NCI-H2081 (cell line): ENCODE measurements at places on chromosomes 3 and 15.

- DNase-seq, result no peak
Observed at GRCh38 chr15:99345832-99346462, 94.7 kb downstream of the LRRC28 start.

DNA sequence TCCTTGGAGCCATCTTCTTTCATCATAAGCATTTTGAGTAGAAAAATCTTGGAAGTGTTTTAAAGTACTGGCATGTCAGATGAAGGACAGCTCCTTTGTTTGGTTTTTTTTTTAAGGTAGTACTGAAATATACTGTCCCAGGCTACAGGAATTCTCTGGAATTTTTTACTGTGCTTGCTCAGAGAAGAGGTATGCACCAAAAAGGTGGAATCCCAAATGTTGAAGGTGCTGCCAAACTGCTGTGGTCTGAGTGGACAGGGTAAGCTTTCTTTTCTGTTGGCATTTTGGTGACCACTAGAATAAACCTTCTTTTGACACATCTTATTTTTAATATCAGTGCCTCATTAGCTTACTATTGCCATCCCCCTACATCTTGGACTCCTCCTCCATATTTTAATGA, 7.2 kb downstream of the GNL3 start:
- DNase-seq, result no peak

GRCh38 chr15:43220991-43221403, at the start of gene EPB42:
Gene EPB42 (minus strand): TSS chr15:43221018. CDS start chr15:43220825, 193 bp downstream.
- no peak for DNase-seq

DNA sequence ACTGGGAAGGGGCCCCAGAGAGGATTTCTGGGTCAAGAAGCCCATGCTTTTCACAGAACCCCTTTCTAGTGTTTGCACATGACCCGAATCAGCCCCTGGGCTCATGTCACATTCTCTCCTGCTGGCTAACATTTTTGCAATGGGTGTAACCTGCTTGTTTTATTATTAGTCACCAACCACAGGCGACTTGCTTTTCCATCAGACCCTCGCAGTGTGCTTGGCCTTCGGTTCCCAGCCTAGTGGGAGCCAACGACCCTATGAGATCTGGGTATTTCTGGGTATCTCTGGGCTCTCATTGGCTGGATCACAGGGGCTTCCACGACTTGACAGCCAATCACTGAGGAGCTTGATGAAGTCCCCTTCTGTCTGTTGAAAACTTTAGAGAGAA, 11.0 kb upstream of the FBLN2 start:
- no peak for DNase-seq

DNA sequence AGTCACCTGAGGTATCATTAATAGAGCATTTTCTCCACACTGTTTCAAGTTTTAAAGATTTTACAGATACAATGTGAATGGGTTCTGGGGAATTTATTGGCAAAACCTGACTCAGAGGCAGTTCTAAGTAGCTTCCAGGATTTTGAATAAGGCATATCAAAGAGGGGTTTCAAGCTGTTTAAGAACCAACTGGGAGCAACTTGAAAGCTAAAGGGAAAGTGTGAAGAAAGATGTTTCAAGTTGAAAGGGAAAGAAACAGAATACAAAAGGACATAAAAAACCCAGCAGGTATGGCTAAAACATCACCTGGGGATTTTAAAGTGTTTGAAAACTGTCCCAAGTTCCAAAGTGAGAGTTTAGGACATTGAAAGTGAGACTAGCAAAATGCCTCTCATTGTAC, 17.8 kb upstream of the SERPINI2 start:
- no peak for DNase-seq

- no peak for DNase-seq
Observed at GRCh38 chr3:37202035-37202434, 27.7 kb upstream of the LRRFIP2 start.

DNA sequence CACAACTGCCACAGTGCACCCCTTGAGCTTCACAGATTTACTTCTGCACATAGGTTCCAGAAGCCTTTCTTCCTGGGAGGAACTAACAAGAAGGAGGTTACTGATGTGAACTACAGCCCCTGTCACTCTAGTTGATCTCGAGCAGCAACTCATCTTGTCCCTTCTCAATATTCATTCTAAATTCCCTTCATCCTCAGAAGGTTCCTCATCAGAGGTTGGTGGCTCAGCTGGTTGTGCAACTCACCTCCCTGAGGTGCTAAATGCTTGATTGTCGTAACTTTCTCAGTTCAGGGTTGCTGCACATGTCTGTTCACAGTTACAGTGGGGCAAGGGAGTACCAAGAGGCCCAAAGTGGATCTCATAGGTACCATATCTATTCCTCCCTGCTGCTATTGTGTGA, 5.7 kb upstream of the A4GNT start:
- DNase-seq, result no peak

DNA sequence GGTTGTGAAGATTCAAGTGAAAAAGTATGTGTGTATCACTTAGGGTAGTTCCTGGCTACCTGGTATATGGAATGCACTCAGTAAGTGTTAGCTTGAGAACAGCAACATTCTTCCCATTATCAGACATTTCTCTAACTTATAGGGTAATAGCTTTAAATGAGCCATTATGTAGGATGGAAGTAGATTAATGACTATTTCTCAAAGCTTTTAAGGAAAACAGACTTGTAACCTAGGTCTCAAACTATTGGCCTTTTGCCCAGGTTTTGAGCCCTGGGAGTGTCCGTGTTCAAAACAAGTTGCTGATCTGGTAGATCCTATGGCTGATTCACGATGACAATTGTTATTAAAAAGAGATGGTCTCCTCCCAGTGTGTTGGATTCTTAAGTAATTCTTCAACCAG, 129.1 kb upstream of the UMPS start:
- no peak for DNase-seq

DNA sequence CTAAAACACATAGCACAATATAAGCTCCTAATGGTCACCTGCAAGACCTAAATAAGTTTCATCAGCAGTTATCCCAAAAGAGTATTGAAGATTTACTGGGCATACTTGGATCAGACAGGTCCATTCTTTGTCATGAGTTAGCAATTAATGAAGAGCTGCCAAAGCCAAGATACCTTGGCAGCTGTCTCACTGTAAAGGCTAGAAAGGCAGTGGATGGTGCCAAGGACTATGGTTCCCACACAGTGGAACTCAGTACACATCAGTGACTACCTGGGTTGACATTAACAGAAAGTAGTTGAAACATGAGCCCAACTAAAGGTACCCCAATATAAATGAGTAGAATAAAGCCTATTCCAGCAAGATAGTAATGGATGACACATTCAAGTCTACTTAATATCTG, 41.1 kb upstream of the TMCO5A start:
- DNase-seq, result no peak
